ENCODE measurements at places on chromosomes 2 and 18.

- no peak for DNase-seq
Observed at GRCh38 chr2:166610913-166611305, 116.9 kb upstream of the SCN7A start.

DNA sequence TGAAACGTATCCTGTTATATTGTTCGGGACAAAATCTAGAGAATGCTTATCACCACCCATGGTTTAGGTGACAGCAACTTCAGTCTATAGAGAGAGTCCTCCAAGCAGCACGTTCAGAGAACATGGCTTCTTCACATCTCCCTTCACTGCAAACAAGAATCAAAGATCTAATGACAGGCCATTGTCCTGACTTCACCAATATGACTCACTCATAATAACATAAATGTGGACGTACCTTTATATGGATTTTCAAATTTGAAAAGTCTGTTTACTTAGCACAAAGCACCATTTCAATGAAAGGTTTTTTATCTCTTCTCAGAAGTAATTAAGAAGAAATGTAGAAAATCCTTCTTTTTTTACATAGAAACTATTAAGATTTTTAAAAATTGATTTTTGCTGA is 46.7 kb downstream of the KLF7 start:
- DNase-seq, result no peak

GRCh38 chr2:9255416-9255815 is 48.8 kb downstream of the ASAP2 start:
- no peak for DNase-seq

GRCh38 chr18:36728345-36728744 is 100.5 kb downstream of the TPGS2 start:
- DNase-seq, result no peak

DNA sequence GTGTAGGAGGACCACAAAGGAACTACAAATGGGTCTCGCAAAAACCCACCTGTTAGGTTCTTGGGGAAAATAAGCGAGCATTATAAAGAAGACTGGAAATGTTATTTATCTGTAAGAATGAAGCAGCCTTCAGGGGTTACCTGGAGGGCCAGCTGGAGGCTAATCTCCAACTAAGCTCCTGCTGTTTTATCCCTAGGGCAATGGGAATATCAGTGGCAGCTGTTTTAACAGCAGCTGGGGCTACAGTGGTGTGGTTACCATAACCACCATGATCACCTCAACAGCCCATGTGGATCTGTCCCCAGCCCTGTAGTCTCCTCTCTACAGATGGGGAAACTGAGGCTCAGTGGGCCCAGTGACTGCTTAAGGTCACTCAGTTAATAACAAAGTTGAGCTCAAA is 108.1 kb downstream of the FTCDNL1 start:
- no peak for DNase-seq

- no peak for DNase-seq
Observed at GRCh38 chr2:231602859-231603467, 10.3 kb downstream of the TEX44 start.

DNA sequence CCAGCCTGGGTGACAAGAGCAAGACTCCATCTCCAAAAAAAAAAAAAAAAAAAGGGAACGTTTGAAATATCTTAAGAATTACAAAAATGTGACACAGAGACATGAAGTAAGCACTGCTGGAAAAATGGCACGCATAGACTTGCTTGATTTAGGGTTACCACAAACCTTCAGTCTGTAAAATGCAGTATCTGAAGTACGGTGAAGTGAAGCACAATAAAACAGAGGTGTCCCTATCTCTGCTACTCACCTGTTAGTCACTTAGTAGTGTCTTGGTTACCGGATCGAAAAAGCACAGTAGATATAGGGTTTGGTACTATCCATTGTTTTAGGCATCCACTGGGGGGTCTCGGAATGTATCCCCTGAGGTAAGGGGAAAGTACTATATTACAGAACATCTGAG is 11.6 kb upstream of the GREB1L start:
- DNase-seq, result no peak

GRCh38 chr2:168034616-168035015 is 212.8 kb downstream of the STK39 start:
- DNase-seq, result no peak

- DNase-seq, result no peak
Observed at GRCh38 chr18:69233465-69234054, 167.1 kb upstream of the DOK6 start.

- DNase-seq, result no peak
Observed at GRCh38 chr18:56493531-56493930, 144.9 kb downstream of the TXNL1 start.

DNA sequence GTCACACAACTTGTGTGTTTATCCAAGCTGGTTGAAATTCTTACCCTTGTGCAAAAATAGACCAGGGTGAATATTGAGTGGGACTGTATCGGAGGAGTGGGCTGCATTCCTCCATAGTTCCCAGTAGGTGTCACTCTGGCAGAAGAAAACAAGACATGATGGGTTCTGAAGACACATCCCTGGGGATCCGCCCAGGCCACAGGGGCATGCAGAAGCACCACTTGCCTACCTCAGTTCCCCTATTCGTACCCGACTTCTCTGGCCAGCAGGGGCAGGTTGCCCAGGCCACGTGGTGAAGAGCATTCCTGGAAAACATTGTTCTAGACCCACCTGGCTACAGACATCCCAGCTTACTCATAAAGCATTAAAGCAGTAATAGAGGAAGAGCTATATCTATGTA is 168.2 kb downstream of the FAM210A start:
- no peak for DNase-seq

- no peak for DNase-seq
Observed at GRCh38 chr2:68283419-68283812, 31.1 kb upstream of the PPP3R1 start.

DNA sequence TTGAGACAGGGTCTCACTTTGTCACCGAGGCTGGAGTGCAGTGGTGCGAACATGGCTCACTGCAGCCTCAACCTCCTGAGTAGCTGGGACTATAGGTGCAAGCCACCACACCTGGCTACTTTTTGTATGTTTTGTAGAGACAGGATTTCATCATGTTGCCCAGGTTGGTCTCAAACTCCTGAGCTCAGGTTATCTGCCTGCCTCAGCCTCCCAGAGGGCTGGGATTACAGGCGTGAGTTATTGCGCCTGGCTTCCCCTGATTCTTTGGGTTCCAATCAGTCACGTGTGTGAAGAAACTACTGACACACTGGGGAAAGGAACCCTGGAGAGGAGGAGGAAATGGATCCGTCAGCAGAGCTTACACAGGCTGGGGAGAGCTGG is 22.3 kb upstream of the RAB10 start:
- no peak for DNase-seq

DNA sequence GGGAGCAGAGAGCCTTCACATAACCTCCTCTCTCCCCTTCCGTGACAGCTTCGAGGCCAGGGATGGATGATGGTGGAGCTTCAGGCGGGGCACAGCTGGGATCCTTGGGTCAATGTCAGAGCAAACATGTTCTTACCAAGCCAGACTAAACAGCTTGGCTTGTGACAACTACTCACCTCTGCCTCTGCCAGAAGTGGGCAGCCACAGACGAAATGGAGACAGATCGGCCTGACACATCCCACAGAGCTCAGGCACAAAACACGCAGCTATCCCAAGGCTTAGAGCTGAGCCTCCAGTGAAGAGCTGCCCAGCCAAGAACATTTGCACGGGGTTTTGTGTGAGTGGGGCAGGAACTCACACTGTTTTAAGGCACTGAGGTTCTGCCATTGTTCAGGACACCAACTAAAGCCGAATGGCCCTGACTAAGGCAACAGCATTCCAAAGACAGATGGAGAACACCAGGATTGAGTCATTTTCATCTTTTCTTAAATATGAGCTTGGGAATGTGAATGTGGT is 12.8 kb downstream of the PXDN start:
- DNase-seq, result no peak

GRCh38 chr2:240594511-240595380 is 8.2 kb downstream of the CAPN10 start:
- no peak for DNase-seq

DNA sequence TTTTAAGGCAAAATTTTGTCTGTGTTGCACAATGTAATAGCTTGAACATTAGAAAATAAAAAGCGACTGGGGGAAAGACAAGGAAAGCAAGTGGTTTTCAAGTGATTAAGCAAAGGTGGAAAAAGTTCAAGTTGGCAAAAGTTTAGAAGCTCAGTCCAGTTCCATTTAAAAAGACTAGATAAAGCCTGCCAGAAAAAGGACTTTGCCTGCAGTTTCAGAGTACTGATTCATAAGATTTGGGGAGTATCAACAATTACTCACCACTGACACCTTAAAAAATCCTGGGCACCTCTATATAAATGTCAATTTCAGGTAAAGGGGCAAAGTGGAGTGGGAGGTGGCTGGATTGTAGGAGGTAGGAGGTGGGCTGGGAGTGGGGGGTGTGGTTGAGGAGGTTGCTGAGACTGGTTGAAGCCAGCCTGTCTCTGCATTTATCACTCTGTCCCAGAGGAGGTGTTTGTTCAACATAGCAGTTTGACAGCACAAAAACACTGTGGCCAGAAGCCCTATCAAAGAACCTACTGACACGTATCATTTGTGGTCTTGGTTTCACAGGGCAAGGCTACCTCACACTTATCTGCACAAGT is 14.6 kb downstream of the ZEB2 start:
- no peak for DNase-seq

- DNase-seq, result no peak
Observed at GRCh38 chr2:118310681-118311429, 222.6 kb downstream of the INSIG2 start.

- DNase-seq, result no peak
Observed at GRCh38 chr2:203155406-203155805, 83.4 kb upstream of the CYP20A1 start.

GRCh38 chr18:11366410-11366809 is 217.0 kb upstream of the PIEZO2 start:
- DNase-seq, result no peak

- DNase-seq, result no peak
Observed at GRCh38 chr18:22702806-22703205, 230.3 kb upstream of the RBBP8 start.

Measured in activated CD4-positive, CD25-positive, alpha-beta regulatory T cell treated with anti-CD3 and anti-CD28 coated beads, Interleukin-2, amount 50 U/mL, for 16 hours (primary cell).